ENCODE measurements at places on chromosomes 1 and 21.

GRCh38 chr21:17539323-17539722, 26.5 kb downstream of the CXADR start:
- DNase-seq = no peak

GRCh38 chr1:24481843-24482610, 20.6 kb upstream of the RCAN3 start:
- no peak for DNase-seq

DNA sequence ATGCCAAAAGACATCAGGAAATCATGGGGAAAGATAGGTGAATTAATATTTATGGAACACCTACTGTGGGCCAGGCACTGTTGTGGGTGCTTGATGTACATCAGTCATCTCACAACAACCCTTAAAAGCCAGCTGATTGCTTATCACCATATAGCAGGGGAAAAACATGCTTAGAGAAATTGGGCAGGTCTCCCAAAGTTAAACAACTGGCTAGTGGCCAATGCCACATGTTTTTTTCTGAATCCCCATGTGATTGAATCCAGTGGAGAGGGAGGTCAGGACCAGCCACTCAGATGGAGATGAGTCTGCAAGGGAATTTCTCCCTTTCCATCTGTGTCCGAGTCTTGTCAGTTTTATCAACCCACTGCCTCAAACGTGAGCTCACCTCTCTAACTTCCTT, 33.5 kb downstream of the UTP25 start:
- no peak for DNase-seq

DNA sequence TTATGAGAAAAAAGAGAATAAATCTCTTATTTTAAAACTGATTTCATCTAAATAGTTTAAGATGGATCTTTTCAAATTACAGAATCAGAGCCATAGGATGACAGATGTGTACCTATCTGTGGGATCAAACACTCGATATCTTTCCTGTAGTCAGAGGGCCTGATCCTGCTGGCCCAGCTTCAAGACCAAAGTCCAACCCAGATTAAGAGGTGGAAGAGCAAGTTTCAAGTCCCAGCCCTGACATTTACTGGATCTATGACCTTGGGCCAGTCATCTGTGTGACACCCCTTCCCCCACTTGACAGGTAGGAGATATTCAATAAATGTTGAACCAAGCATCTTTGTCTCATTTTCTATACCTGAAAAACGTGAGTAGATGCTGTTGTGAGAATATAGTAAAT, 140.7 kb downstream of the FAM78B start:
- DNase-seq = no peak

DNA sequence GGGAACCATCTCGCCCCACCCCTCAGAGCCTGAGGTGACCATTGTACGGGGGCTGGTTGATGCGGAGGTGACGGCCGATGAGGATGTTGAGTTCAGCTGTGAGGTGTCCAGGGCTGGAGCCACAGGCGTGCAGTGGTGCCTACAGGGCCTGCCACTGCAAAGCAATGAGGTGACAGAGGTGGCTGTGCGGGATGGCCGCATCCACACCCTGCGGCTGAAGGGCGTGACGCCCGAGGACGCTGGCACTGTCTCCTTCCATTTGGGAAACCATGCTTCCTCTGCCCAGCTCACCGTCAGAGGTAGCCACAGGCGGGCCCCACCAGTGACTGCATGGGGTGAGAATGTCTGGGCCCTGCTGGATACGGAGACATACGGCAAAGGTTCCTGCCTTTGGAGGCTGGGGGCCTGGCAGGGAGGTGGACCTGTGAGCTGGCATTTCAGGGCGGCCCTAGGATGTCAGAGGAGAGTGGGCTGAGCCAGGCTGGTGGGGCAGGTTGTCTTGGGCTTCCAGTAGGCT, 98.5 kb downstream of the TRIM11 start:
- DNase-seq = no peak

GRCh38 chr1:218341325-218341724, 3.8 kb upstream of the TGFB2 start:
- no peak for DNase-seq

DNA sequence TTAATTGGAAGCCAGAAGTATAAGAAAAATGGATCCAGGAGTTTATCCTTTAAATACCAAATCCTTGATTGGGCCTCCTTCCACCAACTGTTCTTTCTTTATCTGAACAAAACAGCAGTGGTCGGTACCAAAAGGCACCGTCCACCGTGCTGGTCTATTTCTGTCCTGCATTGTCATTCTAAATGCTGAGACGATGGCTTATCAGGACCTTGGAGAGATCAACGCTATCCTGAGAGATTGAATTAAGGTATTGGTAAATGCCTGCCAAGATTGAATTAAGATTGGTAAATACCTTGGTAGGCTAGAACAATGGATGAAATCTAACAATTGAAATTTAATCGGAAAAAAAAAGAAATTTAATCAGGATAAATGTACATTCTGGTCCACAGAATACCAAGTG, 73.4 kb upstream of the SOD1 start:
- DNase-seq = no peak

DNA sequence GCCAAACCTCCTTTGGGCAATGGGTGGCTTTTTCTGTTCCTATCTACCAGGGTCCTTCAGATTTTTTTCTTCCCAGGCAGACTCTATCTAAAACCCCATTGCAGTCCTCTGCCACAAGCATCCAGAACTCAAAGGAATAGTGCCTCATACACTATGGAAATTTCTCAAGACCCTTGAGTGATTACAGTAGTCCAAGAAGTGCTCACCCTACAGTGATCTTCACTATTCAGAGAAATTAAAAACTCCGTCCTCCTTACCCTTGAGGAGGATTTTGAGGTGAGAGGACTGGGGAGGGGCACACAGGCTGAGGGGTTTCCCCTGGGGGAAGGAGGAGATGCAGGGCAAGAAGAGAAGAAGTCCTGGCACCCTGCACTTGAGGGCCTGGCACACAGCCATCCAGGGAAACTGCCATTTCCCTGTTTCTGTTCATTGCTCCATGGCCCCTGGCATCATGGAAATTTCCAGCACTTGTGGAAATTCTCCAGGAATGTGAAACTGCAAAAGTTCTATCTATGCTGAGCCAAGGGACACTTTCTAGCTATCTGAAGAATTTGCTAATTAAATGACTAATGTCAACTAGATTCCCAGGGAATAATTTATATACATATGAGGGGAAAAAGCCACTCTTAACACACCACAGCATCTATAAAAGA, 102.5 kb upstream of the ATP1B1 start:
- DNase-seq = no peak

DNA sequence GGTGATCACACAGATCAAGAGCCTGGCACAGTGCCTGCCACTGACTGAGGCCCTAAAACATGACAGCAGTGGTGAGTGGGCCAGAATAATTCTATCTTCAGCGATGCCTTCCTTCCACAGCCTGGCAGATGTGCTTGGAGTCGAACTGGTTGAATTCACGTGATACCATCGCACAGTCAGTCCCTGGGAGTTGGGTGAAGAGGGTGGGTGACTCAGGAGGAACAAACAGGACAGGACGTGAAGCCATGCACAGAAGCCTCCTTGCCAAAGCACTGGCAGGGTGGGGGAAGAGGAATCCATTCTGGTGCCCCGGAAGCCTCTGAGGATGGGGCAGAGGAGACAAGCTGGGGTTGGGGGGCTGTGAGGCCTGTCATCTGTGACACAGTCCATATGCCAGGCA, 80.3 kb upstream of the WNT4 start:
- DNase-seq = no peak

GRCh38 chr1:37867784-37868183, 8.4 kb upstream of the MTF1 start:
- DNase-seq = no peak
